ENCODE measurements at places on chromosomes 3 and 15. TPM values are rescaled to one million over a fixed set of nuclear protein-coding genes. Genes with fewer than 3 reads are reported as not detected.

Gene DNAH1
- 1.0 TPM for total RNA-seq

GRCh38 chr3:197027151-197027895 lies 2.3 kb downstream of the MELTF start:
- DNase-seq = no peak

GRCh38 chr3:33482111-33482521 lies 41.9 kb upstream of the UBP1 start:
- peak; percentile 2 for DNase-seq

- peak; percentile 82 for DNase-seq
These were observed 16.1 kb downstream of the CD276 start for GRCh38 chr15:73700041-73700842.

GRCh38 chr3:185950728-185951127 lies 12.9 kb upstream of the TRA2B start:
- no peak for DNase-seq

GRCh38 chr3:149179220-149179619 lies 42.4 kb downstream of the CP start:
- DNase-seq = peak; percentile 82

- no peak for DNase-seq
These were observed 436.1 kb downstream of the TUSC7 start for GRCh38 chr3:117145677-117146076.

DNA sequence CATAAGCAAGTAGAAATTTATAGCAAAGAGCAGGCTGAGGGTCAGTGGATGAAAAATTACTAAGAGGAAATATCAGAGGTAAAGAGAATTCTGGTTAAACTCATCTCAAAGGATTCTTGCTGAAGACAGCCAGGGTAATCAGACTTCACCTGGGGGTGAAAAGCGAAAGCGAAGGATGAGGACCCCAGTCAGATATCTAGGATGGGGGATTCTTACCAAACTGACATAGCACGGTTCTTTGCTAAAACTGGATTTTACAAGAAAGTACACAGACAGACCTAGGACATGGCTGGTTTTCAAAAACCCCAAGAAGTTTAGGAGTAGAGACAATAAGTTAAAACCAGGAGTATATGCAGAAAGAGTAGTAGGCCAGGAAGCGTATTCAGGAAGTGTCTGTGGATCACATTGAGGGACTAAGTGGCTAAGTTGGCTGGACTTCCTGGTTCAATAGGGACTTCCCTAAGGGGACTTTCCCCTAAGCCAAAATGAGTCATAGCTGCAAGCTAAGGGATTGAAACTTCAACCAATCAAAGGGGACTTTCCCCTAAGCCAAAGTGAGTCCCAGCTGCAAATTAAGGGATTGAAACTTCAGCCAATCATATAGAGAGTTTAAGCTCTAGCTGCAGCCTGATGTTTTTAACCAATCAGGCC lies 2.4 kb upstream of the CFAP91 start:
- peak; percentile 52 for DNase-seq

DNA sequence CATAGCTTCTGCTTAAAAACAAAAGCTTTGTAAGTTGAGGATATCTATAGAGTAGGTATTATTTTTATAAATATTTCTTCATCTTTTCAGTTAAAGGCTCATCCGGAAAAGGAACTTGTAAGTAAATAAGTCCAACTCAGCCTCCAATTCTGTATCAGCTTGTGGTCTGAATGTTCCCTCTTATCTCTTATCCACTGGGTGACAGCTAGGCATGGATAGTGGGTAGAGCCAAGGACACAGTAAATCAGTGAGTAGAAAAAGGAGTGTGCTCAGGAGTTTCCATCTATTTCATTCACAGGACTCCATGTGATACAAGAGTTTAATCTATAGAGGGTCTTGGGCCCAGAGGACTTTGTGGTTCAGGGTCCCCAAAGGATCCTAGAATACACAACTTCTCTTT lies 50.9 kb downstream of the FRMD5 start:
- no peak for DNase-seq

- peak; percentile 31 for DNase-seq
These were observed 88.3 kb downstream of the MYO5A start for GRCh38 chr15:52440414-52440813.

Gene C15orf62
- 0.39 TPM for total RNA-seq

- DNase-seq = peak; percentile 46
These were observed 3.7 kb downstream of the TCAIM start for GRCh38 chr3:44342176-44342790.

DNA sequence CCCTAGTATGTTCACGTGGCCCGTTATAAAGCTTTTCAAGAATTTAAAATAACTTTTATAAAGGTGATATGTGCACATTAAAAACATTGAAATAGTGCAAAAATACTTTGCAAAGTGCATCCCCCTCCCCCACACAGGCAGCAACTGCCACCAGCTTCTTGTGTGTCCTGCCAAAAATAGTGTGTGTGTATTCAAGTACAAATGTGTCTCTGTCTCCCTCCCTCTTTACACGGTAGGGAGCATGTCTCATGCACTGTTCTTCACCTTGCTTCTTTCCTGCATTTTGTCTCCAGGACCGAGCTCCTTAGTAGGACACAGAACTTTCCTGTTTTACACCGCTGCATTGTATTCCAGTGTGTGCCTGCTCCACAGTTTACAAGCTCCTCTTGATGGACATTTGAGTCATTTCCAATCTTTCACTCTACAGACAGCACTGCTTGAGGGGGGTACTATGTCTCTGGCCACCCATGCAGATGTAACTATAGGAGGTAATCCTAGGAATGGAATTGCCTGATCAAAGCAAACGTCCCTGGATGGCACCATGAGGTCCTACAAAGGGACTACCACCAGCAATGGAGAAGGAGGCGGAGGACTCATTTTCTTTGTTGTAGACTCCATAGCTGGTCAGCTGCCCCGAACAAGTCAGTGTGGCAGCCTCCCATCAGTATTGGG lies 52.4 kb downstream of the SLC6A6 start:
- no peak for DNase-seq

Data from dermis microvascular lymphatic vessel endothelial cell (primary cell).